ENCODE measurements at places on chromosomes 6 and 20. TPM values are rescaled to one million over a fixed set of nuclear protein-coding genes. Genes with fewer than 3 reads are reported as not detected.

Gene RAB23
- 3.8 TPM for total RNA-seq

Gene PROKR2
- not detected for total RNA-seq

Gene SLC32A1
- not detected for total RNA-seq

Gene HLA-DOA
- 1.8 TPM for total RNA-seq

Gene HLA-DQA1
- total RNA-seq = 13.3 TPM

Gene BPIFB1
- not detected for total RNA-seq

All from activated T-helper 1 cell treated with anti-CD3 and anti-CD28 coated beads, Interleukin-12 subunit alpha, Interleukin-12 subunit beta, Interleukin-2, Interleukin-4 antibody, amounts not matched to agents 30 ng/mL and 10 ng/mL and 1 ng/mL, durations not matched to agents 14 hours and 24 hours and 36 hours (primary cell).